ENCODE measurements at places on chromosomes 2 and 18.

- peak; percentile 81 for DNase-seq
Measured at GRCh38 chr2:231677632-231678104, 30.7 kb upstream of the PTMA start.

- DNase-seq, result peak; percentile 95
Measured at GRCh38 chr2:232013701-232014353, 52.3 kb downstream of the DIS3L2 start.

DNA sequence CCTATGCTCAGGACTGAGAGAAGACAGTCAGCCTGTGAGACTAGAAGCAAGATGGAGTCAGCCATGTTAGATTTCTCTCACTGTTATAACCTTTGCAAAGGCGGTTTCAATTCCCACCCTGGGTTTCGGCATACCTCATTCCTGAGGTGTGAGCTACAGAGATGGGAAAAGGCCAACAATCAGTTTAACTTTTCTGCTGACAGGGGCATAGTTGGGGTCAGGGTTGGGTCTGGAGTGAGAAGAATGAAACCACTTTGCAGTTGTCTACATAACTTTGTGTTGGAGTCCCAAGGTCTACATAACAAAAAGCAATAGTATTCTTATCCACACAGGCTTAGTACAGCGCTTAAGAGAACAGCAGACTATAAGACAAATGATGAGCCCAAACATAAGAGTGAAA is 28.1 kb upstream of the FEZ2 start:
- no peak for DNase-seq

DNA sequence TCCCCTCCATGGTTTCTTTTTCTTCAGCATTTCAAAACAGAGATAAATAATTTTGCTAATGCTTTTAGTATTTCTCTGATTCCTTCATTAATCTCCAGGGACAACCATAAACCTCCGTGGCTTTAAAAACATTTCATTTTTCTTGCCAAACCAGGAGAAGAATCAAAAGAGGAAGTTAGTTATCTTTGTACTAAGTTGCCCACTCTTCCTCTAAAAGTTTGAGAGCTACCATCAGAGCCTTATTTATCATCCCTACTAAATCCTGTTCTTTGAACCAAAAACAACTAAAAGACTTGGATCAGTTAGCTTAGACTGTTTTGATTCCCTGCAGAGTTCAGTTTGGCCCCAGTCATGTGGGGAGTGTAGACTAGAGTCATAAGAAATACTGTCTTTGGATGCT is 208.4 kb downstream of the SETBP1 start:
- DNase-seq, result no peak

- peak; percentile 91 for DNase-seq
Measured at GRCh38 chr2:230974096-230974913, 21.6 kb upstream of the SPATA3 start.

GRCh38 chr18:49152885-49153284 is 202.1 kb upstream of the SMAD7 start:
- no peak for DNase-seq

DNA sequence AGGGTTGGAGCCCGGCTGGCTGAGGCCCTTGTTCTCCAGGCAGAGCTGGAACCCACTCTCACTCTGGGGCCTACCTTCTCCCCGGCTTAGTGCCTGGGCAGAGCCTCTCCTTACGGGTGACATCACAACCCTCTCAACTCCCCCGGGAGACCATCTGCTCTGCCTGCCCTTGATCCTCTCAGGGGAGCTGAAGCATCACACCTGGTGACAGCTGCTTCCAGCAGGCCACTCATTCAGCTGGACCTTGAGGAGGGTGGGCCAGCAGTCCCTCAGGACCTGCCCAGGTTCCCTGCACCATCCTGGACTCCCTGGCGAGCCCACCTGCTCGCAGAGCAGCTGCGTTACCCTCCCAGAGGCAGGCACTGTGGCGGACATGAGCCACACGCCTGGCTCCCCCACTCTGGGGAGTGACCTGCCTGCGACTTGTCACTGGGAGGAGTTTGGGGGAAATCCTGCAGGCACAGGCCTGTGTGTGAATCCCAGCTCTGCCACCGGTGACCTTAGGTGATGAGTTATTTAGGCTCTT is 13.1 kb downstream of the HS6ST1 start:
- DNase-seq, result no peak

DNA sequence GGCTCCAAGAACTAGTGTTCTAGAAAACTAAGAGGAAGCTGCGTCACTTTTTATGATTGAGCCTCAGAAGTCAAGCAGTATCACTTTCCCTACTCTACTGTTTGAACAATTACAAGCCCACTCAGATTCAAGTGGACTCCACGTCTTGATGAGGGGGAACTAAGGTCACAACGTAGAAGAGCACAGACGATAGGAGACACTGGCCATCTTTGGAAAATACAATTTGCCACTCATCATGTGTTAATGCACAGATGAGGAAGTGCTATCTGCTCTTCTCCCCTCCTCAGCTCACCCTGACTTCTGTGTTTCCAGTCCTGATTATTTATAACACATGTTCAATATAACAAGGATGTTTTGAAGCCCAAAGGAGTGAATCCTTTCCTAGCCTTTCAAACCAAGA is 76.1 kb upstream of the CYP1B1 start:
- no peak for DNase-seq

DNA sequence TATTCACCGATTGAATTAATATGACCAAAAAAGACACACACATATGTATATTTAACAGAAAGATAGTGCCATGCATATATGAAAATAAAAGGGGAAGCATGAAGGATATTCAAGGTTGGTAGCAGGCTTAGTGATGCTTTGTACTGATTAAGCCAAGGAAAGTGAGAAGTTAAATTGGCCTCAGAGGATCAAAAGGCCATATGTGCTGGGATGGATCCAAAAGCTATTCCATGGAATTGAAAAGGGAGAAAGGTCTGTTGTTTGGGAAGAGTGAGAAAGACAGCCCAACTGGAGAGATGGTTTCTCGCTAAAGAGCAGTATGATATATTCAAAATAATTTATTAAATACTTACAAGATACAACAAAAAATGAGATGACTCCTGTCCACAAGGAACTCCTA is 65.9 kb downstream of the INSIG2 start:
- no peak for DNase-seq

DNA sequence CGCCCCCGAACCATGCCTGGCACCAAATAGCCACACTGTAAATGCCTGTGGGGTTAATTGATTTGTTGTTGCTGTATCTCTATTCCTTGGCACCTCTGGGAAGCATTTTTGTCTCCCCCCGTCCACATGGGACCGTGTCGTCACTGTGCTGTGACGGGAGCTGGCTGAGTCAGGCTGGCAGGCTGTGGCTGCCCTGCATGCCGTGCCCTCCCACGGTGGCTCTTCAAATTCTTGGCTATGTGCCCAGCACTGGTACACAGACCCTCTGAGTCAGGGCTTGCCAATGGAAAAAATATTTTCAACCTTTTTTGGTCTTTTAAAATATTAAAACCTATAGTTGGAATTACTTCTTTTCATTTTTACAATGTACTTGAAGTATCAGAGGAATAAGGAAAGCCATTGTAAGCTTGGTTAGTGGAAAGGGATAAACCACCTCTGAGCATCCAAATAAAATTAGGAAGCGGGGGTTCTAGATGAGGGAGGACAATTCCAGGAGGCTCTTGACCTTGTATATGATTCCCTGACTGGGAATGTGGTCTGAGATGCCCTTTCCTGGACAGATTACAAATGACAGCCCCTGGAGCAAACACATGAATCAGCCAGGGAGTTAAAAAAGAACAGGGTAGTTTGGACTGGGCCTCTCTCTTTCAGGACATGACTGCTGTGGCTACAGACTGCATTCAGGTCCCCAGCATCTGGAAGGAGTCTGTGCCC is 59.4 kb downstream of the DGKD start:
- DNase-seq, result peak; percentile 85

GRCh38 chr2:20224164-20224715 is 690 bp downstream of the SDC1 start:
- no peak for DNase-seq

DNA sequence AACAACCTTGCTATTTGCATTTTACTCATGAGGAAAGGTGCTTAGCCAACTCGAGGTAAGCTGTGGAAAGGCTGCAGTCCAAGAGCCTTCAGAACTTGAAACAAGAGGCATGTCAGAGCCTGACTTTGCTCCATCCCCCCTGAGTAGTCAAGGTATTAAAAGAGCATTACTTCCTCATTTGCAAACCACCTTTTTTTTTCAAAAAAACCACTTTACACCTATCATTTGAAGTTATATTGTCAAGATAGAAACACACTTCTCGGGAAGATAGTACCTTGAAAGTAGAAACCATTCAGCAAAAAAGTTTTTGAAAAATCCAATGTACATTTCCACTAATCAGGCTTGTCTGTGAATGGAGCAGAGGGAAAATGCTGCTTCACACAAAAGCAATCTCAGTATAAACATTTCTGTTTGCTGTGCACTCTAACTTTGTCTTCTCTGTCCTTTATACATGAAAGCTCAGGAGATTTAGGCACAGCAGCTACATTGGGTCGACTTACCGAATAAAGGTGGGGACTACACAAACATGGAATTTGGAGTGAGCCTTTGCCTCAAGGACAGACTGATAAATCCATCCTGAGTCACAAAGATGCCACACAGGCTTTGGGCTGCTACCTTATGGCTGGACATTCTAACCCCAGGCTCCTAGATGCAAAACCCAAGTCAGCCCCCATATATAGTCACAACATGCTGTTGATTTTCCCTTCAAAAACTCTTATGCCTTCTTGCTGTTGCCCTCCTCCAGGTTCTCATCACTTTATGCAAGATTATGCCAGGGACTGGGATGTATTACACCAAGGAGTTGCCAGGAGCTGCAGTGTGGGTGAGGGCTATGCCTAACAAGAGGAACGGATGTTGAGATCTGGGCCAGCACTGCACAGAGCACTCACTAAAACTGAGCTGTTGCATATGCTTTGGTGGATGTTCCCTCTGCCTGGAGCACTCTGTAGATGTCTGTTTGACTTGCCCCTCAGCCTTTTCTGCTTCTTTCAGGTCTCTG is 41.4 kb upstream of the EML4 start:
- peak; percentile 27 for DNase-seq

DNA sequence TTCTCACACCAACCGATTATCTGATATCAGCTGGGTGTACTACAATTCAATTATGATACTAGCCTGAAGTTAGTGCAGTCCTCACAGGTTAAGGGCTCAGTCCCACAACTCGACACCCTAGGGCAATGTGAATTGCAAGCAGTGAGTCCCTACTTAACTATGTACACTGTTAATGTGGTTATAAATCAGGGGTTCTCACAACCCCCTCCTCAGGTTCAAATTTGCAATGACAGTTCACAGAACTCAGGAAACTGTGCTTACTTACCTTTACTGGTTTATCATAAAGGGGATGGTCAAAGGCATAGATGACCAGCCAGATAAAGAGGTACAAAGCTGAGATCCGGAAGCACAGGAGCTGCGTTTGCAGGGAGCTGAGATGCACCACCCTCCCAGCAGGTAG is 1379.1 kb upstream of the CDH2 start:
- no peak for DNase-seq

DNA sequence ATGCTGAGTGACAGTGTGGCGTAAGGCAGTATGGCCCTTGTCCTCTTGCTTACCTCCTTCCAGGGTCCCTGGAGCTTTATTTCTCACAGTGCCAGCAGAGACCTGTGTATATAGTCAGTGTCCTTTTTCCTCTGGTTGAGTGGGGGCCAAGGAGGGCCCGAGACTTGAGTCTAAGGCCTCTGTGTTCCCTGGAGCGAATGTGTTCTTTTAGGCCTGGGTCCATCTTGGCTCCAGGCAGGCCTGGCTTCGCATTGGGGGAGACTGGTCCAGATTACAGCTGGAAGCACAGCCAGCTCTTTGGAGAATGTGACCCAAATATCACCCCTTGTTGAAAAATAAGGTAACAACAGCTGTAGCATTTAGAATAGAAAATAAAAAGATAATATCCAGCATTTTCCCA is 5.0 kb downstream of the VAMP5 start:
- no peak for DNase-seq

DNA sequence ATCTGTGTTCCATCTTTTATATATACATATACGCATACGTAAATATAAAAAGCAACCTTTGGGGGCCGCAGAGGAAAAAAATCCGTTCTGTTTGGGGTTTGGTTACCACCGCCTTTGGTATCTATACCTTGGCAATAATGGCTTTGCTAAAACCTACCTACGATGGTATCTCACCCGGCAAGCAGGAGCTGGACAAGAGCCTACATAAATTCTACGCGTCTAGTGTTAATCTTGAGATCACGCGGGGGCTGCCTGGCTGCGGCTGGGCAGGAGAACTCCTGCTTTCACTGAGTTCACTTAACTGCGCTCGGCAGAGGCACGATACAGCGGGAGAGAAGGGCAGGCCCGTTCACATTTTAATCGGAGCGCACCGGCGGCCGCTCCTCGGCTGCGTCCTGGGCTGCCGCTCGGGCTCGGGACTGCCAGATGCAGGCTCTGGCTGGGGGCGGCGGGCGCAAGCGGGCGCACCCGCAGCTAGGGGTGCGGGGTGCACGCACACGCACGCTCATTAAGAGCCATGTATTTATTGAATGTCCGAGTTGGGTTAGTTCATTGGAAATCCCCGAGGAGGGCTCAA is 1.7 kb upstream of the POU3F3 start:
- DNase-seq, result no peak

DNA sequence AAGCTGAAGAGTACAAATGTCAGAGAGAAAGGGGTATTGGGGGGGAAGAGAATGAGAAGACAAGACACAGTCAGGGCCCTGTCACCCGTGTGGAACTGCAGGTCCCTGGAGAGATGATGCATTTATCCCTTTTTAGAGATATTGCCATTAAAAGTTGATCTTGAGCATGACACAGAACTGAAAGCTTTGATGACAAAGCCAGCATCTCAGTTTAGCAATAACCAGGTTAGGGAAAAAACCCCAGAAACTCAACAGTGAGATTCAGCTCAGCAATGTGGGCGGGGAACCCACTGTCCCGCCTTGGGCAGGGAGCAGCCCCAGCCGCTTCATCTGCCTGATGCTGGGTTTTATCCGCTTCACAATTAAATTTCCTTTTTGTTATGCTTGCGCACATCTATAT is 181.1 kb downstream of the NEDD4L start:
- no peak for DNase-seq

- DNase-seq, result no peak
Measured at GRCh38 chr2:131588152-131588873, 60.6 kb downstream of the CCDC74A start.

DNA sequence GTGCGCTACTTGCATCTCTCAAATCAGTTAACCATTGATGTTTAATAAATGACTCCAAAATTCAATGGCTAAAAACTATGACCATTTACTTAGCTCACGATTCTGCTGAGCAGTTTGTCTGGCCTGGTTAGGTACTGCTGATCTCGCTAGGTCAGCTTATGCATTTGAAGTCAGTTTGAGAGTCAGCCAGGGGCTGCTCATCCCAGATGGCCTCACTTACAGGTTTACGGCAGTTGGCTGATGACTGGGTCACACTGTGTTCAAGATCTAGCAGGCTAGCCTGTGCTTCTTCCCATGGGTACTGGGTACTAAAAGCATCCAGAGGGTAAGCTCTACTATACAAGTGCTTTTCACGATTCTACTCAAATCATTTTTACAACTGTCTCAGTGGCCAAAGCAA is 122.1 kb downstream of the DLGAP1 start:
- no peak for DNase-seq

DNA sequence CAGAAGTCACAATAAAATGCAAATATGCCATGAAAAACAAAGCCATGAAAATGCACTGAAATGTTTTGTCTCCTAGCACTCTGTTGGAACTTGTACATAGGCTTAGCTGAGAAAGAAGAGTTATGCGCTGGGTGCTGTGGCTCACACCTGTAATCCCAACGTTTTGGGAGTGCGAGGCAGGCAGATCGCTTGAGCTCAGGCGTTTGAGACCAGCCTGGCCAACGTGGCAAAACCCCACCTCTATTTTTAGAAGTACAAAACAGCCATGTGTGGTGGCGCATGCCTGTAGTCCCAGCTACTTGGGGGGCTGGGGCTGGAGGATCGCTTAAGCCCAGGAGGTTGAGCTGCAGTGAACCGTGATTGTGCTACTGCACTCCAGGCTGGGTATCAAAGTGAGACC is 39.9 kb downstream of the IRS1 start:
- no peak for DNase-seq
